ENCODE measurements at places on chromosomes 2 and 18. TPM values are rescaled to one million over a fixed set of nuclear protein-coding genes. Genes with fewer than 3 reads are reported as not detected.

DNA sequence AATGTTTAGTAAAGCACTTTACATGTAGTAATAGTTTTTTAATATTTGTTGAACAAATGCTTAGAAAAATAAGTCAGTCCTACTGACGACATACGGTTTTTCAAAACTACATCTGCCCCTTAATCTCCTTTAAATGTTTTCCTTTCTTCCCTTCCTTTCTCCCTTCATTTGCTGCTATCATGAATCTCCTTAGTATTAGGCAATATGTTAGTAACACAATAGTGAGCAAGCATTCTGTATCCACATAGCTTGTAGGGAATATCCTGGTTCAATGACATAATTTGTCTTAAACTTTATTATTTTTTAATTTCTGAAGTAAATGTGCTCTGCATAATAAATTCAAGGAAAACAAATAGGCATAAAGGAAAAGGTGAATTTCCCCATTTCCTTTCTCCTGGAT is 79.1 kb downstream of the ACSL3 start:
- DNase-seq, result no peak

RAB6C gene
- total RNA-seq, result not detected

INPP4A gene
- 22.5 TPM for total RNA-seq

- DNase-seq, result no peak
Measured at GRCh38 chr2:24771764-24772586, 21.2 kb downstream of the PTRHD1 start.

DNA sequence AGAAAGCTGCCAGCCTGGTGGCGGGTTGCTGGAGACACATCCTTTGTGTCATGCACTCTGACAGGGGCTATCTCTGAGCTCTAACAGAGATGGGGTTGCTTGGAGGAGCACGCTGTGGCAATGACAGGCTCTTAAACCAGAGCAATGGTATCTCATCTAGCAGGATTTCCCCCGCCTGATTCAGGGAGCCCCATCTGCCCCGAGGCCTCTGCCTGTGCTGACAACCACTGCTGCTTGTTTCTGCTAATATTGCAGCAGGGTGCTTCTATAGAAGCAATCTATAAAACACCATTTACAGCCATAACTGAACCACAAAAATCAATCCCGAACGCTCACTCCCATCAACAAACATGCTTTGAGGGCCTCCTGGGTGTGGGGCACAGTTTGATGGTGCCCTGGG is 12.8 kb upstream of the DNPEP start:
- DNase-seq, result no peak

DNA sequence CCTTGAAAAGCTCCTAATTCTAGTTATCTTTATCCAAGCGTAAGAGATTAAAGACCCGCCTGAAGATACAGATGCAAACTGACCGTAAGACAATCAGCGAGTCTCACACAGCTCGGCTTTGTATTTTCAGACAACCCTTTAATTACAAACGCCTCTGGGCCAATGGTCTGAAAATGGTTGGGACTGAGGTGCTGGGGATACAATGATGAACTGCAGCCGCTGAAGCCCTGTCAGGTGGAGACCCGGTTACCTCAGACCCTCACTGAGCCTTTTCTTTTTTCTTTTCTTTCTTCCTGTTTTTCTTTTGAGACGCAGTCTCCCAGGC is 715 bp upstream of the CFAP36 start:
- DNase-seq, result no peak

- no peak for DNase-seq
Measured at GRCh38 chr2:237511433-237511832, 24.4 kb downstream of the MLPH start.

DNA sequence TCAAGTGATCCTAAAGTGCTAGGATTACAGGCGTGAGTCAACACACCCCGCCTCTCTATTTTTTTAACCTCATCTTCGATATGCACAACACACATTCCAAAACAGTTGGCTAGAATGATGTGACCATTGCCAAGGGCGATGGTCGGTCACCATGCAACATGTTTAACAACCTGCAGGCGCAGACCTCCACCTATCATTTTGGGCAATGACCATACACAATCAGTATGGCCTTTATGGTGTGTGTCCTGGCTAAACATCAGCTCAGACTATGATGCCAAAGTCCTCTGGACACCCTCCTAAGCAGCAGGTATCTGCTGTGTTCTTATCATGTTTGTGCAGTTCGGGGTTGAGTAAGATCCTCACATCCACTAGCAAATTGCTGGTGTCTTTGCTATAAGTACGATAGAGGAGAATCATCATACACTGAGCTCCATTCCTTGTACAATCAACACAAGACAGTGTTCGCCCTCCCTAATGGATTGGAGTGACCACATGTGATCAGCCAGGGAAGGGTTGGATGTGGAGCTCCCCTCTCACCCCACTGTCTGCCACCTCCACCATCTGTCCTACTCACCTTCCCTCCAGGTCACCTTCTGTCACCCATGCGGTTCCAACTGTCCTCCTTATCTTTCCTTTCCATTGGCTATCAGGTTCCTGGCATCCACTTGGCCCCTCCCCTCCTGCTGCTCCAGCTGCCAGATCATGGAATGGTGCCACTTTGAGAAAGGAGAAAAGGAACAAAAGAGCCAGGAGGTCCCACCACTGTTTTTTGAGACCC is 7.9 kb upstream of the RNF152 start:
- DNase-seq, result no peak

AMMECR1L gene
- total RNA-seq, result 15.8 TPM

DNA sequence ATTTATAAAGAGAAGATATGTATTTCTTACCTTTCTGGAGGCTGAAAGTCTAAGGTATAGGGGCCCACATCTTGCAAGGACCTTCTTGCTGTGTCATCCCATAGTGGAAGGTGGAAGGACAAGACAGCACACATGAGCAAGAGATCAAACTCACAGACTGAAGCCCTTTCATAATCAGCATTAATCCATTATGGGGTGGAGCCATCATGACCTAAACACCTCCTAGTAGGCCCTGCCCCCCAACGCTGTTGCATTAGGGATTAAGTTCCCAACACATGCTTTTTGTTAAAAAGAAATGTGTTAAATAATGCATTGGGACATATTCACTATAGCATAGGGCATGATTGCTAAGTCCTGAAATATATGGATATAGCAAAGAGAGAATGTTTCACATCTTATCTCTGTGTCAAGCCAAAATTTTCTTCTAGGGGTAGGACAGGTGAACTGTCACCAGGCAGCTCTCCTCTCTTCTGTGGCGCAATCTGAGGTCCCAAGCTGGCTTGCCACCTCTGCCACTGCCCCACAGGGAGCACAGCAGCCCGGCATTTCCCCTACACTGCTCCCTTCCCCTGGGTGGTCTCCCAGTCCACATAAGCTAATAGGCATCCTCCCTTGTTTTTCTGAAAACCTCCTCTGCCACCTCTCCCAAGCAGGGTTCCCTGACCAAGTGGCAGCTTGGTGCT is 8.3 kb upstream of the CTIF start:
- DNase-seq, result no peak

GRCh38 chr2:181111059-181111458 is 130.7 kb downstream of the UBE2E3 start:
- no peak for DNase-seq

CAPN14 gene
- total RNA-seq, result 6.0 TPM

REG3G gene
- total RNA-seq, result not detected

- no peak for DNase-seq
Measured at GRCh38 chr18:76493213-76494161, 1.6 kb downstream of the ZNF516 start.

UXS1 gene
- total RNA-seq, result 44.8 TPM

DNA sequence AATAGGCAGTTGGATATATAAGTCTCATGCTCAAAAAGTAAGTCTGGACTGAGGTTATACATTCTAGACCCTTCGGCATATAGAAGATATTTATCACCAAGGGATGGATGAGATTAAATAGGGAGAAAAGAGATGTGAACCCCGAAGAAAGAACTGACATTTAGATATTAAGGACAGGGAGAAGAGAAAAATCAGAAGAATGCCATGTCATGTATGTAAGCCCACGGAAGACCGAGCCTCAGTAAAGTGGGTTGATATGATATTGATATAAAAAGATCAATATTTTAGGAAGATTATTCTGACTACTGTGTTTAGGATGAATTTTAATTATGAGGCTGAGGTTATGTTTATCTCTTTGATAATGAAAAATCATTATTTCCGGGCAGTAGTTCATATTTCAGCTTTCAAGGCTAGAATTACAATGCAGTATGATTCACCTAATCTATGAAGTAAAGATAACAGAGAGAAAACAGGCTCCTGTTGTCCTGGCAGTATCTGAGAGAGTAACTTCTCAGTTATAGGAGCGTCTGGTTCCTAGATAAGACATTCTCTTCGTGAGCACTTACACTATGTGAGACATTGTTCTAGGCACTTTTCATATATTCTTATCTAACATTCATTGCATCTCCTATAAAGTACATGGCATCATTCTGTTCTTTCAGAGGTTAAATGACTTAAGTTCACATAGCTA is 83.0 kb downstream of the UBR3 start:
- DNase-seq, result no peak

DNA sequence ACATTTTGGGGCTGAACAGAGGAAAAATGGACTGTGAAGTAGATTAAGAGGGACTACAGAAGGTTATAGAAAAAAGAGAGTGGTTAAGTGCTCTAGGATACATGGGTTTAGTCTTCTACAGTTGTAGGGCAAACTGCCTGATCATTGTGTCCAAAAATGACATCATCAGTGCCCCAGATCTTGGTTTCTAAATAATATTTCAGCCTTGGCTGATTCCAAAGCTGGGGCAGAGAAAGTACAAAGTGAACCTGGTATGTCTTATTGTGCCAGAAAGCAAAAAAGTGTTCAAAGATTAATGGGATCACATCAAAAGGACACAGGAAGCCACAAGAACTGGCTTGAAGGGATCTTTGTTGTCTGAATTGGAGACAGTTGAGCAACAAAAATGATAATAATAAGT is 97.1 kb upstream of the ZNF521 start:
- no peak for DNase-seq

DNA sequence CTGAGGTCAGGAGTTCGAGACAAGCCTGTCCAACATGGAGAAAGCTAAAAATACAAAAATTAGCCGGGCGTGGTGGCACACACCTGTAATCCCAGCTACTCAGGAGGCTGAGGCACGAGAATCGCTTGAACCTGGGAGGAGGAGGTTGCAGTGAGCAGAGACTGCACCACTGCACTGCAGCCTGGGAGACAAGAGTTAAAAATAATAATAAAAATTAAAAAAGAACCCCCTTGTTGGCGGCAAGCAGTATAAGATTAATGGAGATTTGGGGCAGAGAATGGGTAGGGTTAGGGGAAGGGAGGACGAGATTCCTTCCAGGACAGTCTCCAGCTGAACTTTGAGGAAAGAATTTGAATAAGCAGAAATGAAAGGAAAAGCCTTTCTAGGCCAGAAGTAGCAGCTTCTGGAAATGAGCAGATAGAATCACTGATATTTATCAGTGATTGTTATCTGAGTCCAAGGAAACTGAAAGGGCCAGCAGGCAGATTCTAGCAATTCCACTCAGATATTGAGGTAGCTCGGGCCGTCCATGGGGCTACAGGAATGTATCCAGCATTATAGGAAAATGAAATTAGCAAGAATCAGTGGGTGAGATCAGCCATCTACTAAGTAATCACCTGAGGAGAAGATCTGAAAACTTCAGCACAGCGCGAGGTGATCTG is 7.0 kb upstream of the MYCN start:
- DNase-seq, result no peak

IL18RAP gene
- total RNA-seq, result 1.4 TPM

ST6GAL2 gene
- not detected for total RNA-seq

GRCh38 chr18:63253428-63254372 is 65.9 kb downstream of the BCL2 start:
- no peak for DNase-seq

DNA sequence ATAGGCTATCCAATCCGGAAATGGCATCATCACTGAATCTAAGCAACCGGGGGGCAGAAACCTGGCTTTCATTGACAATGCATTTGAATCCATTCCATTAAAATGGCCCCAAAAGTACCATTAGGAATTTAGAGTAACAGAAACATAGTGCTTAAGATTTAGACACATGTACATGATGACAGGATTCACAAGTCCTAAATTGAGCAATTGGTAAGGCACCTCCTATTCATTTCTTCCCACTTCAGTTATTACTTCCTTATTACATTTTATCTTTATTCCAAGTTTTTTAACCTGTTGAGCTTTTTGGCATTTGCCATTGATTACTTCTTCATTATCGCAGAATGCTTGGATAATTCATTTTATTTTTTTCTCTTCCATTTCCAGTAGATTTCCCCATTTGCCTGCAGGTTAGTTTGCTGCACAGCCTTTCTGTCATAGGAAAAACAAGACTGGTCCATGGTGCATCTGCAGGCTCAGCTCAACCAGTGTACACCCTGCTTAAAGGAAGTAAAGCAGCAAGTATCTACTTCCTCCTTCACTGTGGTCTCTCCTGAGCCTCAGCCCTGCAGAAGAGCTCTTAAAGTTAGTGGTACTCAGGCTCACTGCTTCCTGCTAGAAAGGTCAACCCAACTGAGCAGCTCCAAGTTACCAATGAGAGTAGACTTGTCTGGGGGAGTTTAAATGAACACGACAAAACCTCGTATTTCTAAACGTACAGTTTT is 89.2 kb downstream of the DOCK10 start:
- peak; percentile 79 for DNase-seq

RGPD4 gene
- total RNA-seq, result not detected

- DNase-seq, result no peak
Measured at GRCh38 chr2:43515807-43516497, 79.9 kb downstream of the THADA start.

Data from B cell (primary cell).